ENCODE measurements at places on chromosomes 2 and 18.

- DNase-seq, result no peak
These were observed 4.5 kb downstream of the B3GNT2 start for GRCh38 chr2:62200291-62200841.

DNA sequence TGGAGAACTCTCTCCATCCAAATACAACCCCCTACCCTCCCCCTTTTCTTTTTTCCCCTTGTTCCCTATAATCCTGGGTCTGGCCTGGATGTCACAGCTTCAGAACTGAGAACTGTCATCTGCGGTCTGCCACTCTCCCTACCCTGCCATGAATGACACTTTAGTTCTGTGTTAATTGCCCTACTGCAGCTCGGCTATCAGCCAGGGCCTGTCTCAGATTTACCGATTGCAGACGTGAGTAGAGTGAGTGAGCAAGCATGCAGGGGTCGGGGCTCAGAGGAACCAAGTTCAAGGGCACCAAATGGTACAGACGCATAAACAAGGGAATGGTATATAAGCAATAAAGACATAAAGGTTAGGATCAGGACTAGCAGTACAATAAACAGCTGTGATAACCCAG, 967.8 kb downstream of the BCL11A start:
- DNase-seq, result no peak

GRCh38 chr18:10687161-10687925, 161.5 kb downstream of the NAPG start:
- no peak for DNase-seq

GRCh38 chr18:80023173-80023572, 11.1 kb upstream of the RBFA start:
- no peak for DNase-seq

DNA sequence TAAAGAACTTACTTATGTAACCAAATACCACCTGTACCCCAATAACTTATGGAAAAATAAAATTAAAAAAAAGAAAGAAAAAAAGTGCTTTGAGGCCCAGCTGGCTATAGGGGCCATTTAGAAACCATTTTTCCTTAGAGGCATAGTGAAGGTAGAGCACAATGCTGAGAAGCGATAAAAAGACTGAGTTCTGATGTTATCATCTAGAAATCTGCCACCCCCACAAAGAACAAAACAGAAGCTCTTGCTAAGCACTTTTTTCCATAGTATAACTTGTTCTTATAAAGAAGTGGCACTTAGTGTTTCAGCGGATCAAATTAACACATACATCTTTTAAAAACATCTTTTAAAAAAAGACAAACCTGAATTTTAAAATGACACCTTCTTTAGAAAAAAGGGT, 51.4 kb downstream of the ICOS start:
- DNase-seq, result no peak

GRCh38 chr18:45084206-45084605, 403.5 kb downstream of the SETBP1 start:
- no peak for DNase-seq

DNA sequence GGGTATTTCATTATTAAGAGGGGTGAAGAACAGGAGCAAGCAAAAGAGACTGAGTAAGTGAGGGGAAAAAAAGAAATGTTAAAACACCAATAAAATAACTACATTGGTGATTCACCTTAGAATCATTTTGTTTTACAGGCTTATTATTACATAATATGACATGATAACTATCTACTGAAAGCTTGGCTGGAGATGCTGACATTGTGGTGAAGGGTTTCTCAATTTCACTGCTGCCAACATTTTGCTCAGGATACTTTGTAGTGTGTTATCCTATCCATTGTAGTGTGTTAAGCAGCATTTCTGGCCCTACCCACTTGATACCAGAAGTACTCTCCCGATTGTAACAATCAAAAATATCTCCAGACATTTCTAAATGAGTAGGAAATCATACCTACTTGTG, 1564.6 kb upstream of the NXPH2 start:
- DNase-seq, result no peak

- no peak for DNase-seq
These were observed 12.1 kb upstream of the ALLC start for GRCh38 chr2:3645745-3646389.

DNA sequence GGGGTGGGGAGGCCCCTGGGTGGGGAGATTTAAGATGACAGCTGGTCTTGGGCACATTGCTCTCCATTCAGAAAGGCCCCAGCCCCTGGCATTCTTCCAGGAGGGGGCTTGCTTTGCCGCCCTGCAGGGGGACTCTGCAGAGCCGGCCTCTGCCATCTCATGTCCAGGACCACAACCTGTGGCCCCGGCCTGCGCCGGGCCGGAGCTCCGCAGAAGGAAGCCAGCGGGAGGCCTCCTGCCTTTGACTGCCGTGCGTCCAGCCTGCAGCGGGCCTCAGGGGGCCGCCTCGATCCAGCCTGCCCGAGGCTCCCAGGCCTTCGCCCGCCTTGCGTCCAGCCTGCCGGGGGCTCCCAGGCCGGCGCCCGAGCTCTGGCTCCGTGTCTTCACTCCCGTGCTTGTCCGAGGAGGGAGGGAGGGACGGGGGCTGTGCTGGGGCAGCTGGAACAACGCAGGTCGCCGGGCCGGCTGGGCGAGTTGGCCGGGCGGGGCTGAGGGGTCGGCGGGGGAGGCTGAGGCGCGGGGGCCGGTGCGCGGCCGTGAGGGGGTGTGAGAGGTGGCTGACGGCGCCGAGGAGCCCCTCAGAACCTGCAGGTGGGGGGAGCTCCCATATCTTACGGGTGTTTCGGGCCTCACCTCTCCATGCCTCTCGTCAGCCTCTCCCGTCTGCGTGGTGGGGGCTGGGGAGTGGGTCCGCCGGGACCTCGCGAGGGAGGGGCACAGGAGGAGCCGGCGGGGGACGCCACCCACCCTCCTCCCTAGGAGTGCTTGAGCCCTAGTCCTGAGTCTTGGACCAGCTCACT, 20.4 kb downstream of the GPC1 start:
- DNase-seq, result no peak

- DNase-seq, result no peak
These were observed 542.2 kb downstream of the XIRP2 start for GRCh38 chr2:167430447-167430846.

- no peak for DNase-seq
These were observed 69.7 kb upstream of the BOD1L2 start for GRCh38 chr18:57077005-57077765.

DNA sequence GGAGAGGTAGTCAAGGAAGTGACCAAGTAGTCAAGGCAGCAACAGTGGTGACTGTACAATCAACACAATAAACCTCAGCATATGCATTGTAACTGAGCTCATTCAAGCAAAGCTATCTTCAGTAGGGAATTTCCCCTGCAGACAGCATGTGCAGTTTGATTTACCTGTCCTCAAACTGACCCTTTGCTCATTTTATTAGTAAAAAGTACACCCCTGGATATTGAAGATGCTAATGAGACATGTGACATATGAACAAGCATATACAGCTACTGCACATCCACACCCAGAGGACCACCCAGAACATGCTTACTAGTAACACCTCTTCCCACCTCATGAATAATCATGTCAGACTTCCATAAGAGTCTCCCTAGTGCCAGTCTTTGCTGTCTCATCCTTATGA, 15.4 kb downstream of the C2orf81 start:
- DNase-seq, result no peak

DNA sequence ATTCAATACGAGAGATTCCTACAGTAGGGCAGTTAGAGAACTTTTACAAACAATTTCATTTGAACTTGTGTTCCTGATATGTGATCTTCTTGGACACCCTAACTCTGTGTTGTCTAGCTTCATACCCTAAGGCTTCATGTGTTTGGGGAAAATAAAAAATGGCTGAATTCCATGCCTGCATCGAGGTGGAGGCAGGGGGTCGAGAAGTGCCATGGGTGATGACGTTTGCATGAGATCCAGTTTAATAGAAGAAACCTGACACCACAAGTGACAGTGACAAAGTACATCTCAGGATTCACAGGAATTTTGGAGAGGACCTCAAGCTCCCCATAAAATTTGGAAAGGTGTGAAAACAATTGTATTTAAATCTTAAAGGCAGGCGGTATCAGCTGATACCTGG, 169.2 kb upstream of the NABP1 start:
- no peak for DNase-seq
